ENCODE measurements at places on chromosomes 2 and 18.

DNA sequence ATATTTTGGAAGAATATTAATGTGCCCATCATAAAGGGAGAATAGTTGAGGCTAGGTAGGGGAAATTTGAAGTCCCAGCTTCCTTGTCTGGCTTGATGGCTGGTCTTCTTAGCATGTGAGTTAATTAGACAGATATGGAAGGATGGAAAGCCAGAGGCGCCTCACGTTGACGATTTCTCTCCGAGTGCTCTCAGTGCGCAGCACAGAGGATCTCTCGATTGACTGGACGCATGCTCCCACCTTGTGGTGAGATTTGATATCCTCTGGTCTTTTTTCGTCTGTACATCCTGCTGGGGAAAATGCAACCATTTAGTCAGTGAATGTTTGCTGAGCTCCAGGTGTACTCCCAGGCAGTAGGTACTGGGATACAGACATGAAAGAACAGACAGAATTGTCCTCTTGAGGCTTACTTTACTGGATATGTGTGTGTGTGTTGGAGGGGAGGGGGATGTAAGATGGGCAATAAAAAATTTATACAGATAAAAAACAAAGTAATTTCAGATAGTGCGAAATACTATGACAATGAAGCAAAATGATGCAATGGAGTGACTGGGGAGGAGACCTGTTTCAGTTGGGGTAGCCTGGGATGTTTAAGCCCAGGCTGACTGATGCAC, 66.9 kb upstream of the ZNG1B start:
- DNase-seq, result peak; percentile 75

DNA sequence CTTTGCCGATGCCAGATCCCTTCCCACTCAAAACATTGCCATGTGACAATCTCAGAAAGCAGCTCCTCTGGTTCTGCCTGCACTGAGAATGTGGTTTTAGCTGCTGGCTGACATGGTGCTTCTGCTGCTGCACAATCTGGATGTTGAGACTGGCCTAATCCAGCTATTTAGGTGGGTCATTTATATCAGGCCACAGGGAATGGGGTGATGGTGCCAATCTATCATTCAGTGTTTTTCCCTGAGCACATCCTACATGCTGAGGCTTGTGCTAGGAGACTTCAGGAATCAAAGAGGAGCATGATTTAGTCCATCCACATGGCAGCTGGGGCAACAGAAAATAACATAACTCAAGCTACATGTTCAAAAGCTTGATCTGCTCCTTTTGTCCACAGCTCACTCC, 144.7 kb downstream of the CYRIA start:
- no peak for DNase-seq

GRCh38 chr2:134681201-134681600, 37.6 kb downstream of the TMEM163 start:
- no peak for DNase-seq

- no peak for DNase-seq
Measured at GRCh38 chr18:25464227-25464626, 112.3 kb upstream of the ZNF521 start.

DNA sequence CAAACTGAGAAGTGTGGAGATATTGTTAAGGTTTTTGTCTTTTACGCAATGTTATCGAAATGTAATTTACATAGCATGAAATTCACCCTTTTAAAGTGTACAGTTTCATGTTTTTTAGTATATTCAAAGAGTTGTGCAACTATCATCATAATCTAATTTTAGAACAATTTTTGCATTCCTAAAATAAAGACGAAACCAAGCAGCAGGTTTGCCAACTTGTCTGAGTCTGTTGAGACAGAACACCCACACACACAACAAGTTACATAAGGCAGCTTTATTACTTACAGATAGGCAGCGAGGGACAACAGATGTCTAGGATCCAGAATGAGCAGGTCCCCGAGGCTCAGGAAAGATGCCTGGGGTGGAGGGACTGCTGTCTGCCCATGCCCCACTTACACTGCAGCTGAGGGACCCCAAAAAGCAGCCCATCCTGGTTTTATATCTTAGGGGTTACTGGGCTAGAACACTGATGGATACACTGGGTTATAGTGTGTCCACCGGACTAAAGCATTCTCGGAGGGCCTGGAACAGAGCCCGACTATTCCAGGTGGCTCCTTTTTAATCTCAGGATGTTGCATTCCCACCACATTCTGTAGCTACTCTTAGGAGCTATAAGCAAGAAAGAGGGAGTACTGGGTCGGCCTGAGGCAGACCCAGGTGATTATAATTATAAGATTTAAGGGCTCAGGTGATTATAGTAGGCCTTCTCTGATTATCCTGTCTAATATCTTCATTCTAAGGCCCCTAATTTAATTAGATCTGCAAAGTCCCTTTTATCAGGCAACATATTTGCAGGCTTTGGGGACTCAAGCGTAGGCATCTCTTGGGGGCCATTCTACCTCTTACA, 150.2 kb upstream of the DOK6 start:
- no peak for DNase-seq
